Cortex of kidney (tissue), 1 donor: ENCODE measurements at places on chromosomes 12 and 14.

DNA sequence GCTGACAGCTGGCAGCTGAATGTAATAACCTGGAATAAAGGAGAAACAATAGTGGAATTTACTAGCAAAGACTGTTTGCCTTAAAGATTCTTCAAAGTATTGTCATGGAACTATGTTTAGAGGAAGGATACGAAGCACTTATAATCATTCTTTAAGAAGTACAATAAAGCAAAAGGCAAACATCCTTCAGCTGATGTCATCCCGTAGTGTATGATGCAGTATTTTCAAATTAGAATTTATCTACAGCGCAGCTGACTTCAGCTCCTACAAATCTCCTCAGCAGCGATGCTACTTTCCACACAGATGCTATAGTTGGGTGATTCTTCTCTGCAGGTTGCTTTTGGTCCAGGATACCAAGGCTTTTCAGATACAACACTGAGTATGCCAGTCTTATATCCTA is 31.5 kb downstream of the CLEC1A start:
- DNase-seq = no peak

DNA sequence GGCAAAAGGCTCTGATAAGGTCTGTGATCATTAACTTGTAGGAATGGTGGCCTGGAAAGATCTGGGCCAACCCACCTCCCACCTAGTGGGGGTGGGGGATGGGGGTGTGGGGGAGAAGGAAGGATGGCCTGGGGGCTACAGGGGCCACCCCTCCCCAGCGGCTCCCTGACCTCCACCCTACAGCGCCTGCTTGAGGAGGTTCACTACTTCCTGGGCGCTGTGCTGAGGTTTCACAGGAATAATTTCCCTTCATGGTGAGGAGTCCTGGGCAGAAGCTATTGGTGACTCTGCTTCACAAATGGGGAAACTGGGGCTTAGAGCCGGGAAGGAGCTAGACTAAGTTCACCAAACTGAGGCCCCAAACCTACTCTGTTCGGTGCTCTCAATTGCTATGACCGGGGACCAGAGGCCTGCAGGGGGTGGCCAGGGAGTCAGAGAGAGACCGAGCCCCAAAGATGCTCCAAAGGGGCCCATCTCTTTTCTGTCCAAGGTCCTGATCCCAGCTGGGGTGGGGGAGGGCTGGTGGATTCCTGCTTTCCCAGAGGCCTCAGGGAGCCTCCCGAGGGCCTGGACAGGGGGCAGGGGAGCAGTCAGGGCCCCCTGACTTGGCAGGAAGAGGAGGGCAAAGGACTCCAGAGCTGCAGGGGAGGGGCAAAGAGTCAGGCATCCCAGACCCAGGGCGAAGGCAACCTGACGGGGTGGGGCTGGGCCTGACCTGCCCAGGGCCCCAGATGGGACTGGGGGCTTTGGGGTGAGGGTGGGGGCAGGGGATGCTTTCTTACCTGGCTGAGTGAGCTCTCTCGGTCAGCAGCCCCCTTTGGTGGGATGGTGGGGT is 1.7 kb downstream of the HNF1A start:
- DNase-seq = no peak

- no peak for DNase-seq
Measured at GRCh38 chr12:125492354-125493270, 427.4 kb downstream of the AACS start.

DNA sequence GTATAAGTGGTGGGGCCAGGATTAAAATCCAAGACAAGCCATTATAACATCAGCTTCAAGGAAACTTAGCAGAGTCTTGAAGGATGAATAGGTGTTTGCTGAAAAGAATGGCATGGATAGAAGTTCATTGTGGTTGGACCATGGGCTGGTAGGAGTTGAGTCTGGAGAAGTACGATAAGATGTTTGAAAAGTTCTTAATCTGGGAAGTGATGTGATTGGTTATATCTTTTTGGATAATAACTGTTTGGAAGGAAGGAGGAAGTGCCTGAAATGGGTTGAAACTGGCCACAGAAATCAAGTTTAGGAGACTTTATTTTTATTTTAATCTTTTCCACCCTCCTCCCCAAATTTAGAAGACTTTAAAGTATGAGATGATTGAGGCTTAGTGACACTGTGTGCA is 4.9 kb downstream of the DENR start:
- no peak for DNase-seq

DNA sequence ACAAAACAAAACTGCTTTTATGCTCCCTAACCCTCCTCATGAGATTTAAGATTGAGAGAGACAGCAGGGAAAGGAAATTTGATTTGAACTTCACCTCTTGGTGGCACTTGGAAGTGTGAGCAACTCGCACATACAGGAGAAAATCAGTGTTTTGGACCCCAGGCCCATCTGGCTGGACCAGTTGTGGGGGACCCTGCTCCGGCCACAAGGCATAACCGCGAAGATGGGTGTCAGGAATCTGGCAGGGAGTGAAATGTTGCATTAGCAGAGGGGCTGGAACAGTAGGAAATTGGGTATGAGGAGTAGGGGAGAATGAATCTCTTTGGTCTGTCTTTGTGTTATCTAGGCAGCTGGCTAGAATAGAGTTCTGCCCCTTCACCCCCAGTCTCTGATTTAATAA is 1.2 kb downstream of the CIROP start:
- no peak for DNase-seq

- no peak for DNase-seq
Measured at GRCh38 chr12:71621938-71622337, 41.7 kb downstream of the ZFC3H1 start.
